Natural killer cell (primary cell): ENCODE measurements at places on chromosomes 6 and 20. TPM values are rescaled to one million over a fixed set of nuclear protein-coding genes. Genes with fewer than 3 reads are reported as not detected.

The C2 gene
- 0.55 TPM for total RNA-seq

The HLA-DOA gene
- 1.2 TPM for total RNA-seq

The LY6G6F gene
- total RNA-seq = 3.2 TPM

The PDRG1 gene
- 10.4 TPM for total RNA-seq

The SMIM8 gene
- total RNA-seq = 9.5 TPM

The BNIP5 gene
- total RNA-seq = not detected

The ESR1 gene
- total RNA-seq = 0.60 TPM

The NKX2-2 gene
- not detected for total RNA-seq
